CD8-positive, alpha-beta memory T cell (primary cell): ENCODE measurements at places on chromosomes 2 and 18. TPM values are rescaled to one million over a fixed set of nuclear protein-coding genes. Genes with fewer than 3 reads are reported as not detected.

Gene LOXHD1
- not detected for polyA plus RNA-seq

Gene SNTG2
- 0.30 TPM for polyA plus RNA-seq

GRCh38 chr2:11744631-11745394 is 1.6 kb upstream of the LPIN1 start:
- no peaks in the 10 kb centered on the region for H3K36me3 ChIP-seq
- H3K27ac ChIP-seq: peak overlapping the region; percentile 64
- DNase-seq: no peak
- H3K27me3 ChIP-seq: no peaks in the 10 kb centered on the region
- peaks cover 56% of the 10 kb centered on the region for H3K4me1 ChIP-seq

DNA sequence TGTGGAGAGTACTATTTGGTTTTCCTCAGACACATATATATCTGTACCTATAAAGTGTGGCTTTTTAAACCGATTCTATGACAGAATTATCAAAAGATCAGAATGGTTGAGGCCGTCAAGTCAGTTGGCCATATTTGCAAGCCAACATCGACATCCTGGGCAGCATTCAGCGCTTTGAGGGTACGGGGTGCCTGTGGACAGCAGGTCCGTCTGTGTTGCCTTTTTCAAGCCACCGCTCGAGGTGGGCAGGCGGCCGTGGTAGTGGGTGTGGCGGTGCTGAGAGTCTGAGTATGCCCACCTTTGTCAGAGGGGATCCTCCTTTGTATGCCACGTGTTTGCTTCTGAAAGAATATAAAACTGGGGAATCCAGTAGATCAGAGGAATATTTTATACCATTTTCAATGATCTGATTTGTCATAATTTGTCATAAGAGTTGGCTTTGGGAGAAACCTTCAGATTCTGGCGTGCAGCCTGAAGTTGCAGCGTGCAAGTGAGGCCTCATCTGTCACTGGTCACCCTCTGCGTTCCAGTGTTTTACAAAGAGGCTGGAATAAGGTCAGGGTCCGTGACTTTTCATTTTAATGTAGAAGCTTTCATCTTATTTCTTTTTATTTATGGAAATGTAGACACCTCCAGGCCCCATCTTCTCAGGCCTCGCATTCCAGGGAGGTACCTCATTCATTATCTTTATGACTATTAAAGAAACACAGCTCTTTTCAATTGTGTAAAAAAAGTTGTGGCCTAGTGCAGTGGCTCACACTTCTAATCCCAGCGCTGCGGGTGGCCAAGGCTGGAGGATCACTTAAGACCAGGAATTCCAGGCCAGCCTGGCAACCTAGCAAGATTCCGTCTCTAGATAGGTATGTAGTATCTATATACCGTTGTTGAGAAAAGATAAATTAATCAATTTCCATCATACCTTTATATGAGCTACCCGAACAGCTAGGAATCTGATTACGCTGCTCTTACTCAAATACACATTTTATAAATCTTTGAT is 37.8 kb upstream of the RBM44 start:
- H3K27ac ChIP-seq: no peak overlapping the region
- no peaks in the 10 kb centered on the region for H3K4me1 ChIP-seq
- DNase-seq: no peak

- no peak overlapping the region for H3K4me3 ChIP-seq
- no peaks in the 10 kb centered on the region for H3K4me1 ChIP-seq
- H3K27me3 ChIP-seq: no peaks in the 10 kb centered on the region
- no peak overlapping the region for H3K27ac ChIP-seq
- DNase-seq: no peak
These were observed 184.3 kb downstream of the CYRIA start for GRCh38 chr2:16481351-16481750.

DNA sequence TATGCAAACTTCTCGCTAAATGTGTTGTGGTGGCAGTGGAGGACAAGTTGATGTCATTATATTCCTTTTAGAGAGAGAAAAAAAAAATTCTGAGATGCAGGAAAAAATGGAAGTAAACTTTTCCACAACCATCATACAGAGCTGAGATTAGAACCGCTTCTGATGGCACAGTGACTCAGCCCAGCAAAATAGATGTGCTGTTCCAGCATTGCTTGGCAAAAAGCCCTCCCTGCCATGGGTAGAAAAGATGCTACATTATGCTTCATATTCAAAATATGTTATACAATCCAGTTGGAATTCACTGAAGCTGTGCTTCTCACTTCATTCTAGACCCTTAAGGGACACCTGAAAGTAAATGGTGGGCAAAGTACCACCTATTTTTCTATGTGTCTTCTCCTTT is 1047.6 kb upstream of the FANCL start:
- H3K4me3 ChIP-seq: no peak overlapping the region
- no peak overlapping the region for H3K27ac ChIP-seq
- no peaks in the 10 kb centered on the region for H3K36me3 ChIP-seq
- H3K27me3 ChIP-seq: no peaks in the 10 kb centered on the region
- no peak for DNase-seq

DNA sequence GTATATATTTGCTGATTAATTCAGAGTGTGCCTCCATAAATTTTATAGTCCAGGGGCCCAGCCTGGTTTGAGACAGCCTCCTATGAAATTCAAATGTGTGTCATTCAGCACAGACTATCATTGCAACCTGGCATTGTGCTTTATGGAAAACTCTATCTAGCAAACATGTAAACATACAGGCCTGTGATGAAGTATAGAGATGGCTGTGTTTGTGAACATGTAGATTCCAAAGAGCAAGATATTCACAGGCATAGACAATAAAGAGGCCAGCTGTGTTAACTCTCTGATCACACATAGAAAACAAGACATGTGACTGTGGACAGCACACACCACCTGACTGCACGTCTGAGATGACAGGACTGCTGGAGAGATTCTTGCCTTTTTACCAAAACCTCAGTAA is 297.9 kb downstream of the EN1 start:
- no peak for DNase-seq
- H3K27me3 ChIP-seq: no peaks in the 10 kb centered on the region
- H3K4me1 ChIP-seq: no peaks in the 10 kb centered on the region
- H3K4me3 ChIP-seq: no peak overlapping the region

GRCh38 chr2:31294196-31294595 is 60.2 kb downstream of the EHD3 start:
- H3K36me3 ChIP-seq: no peaks in the 10 kb centered on the region
- H3K27ac ChIP-seq: no peak overlapping the region
- no peaks in the 10 kb centered on the region for H3K27me3 ChIP-seq
- no peak for DNase-seq
- no peak overlapping the region for H3K4me3 ChIP-seq

DNA sequence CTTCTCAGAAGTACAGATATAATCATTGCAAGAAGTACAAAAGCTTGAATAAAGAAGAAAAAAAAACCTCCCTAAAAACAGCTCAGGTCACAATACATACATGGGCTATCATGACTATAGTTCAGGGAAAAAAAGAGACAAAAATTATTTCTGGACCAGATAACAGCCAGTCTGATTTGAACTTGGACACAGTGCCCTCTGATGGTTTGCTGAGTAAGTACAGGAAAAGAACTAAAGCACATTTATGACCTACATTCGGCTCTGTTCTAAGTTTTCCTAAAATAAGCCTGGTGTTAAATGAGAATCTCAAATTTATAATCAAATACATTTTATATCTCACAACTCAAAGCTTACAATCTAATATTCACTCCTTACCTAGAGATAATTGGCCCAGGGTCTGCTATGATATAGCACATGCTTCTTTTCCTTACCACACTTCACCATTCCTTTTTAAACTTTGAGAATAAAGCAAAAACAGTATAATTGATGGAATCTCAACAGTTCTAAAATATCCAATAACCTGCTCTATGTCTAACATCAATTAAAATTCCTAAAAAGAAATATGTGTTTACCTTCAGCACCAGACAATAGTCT is 81.1 kb downstream of the RAPH1 start:
- peak; percentile 9 for DNase-seq
- no peaks in the 10 kb centered on the region for H3K4me1 ChIP-seq
- H3K27me3 ChIP-seq: no peaks in the 10 kb centered on the region
- H3K4me3 ChIP-seq: no peak overlapping the region
- H3K27ac ChIP-seq: no peak overlapping the region
- no peaks in the 10 kb centered on the region for H3K36me3 ChIP-seq
